ENCODE measurements at places on chromosomes 13 and 19. TPM values are rescaled to one million over a fixed set of nuclear protein-coding genes. Genes with fewer than 3 reads are reported as not detected.

Gene BST2
- total RNA-seq, result 271 TPM

Gene PEG3
- total RNA-seq, result 0.33 TPM

GRCh38 chr19:8935460-8935859, 74.7 kb downstream of the MUC16 start:
- DNase-seq, result no peak

GRCh38 chr19:7869453-7869909, 4.7 kb downstream of the PRR36 start:
- no peak for DNase-seq

Gene SLC10A2
- total RNA-seq, result not detected

Gene KANK3
- 0.26 TPM for total RNA-seq

- no peak for DNase-seq
Observed at GRCh38 chr19:32287811-32288227, 57.6 kb upstream of the ZNF507 start.

All from GM12878 (cell line).